NCI-H2029 treated with DMSO at 0.1 percent for 48 hours (cell line): ENCODE measurements at places on chromosomes 2 and 18.

DNA sequence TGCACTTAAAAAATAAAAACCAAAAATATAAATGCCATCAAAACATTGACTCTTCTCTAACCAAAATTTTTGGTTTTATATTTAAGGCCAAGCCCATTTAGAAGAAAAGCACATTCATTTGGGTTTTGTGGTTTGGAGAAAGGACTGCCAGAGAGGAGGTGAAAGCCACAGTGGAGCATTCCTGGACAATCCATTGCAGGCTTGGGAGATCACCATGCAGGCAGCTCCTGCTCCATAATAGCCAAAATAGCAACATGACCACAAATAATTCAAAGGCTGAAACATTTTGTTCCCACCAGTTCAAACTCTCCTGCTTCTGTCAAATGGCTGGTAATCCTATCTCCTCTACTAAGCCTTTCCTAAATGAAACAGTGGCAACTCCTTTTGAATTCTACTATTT is 73.5 kb downstream of the GALNT3 start:
- no peak for DNase-seq

DNA sequence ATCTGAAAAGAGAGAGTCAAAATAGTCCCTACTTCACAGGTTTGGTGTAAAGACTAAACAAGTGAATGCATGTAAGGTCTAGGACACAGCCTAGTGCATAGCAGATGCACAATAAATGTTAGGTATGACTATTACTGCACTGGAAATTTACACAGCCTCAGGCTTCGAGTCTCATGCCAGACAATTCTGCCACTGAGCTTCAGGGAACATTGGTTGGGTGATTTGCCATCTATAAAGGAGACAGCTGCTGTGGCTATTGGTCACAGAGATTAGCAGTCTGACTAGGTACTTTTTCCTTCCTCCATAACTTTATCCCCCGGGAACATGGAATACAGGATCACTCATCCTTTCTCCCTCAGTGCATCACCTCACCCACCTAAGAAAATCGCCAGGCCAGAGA is 89.2 kb downstream of the FAM124B start:
- DNase-seq: no peak

GRCh38 chr2:37779611-37780386 is 108.4 kb upstream of the CDC42EP3 start:
- no peak for DNase-seq

DNA sequence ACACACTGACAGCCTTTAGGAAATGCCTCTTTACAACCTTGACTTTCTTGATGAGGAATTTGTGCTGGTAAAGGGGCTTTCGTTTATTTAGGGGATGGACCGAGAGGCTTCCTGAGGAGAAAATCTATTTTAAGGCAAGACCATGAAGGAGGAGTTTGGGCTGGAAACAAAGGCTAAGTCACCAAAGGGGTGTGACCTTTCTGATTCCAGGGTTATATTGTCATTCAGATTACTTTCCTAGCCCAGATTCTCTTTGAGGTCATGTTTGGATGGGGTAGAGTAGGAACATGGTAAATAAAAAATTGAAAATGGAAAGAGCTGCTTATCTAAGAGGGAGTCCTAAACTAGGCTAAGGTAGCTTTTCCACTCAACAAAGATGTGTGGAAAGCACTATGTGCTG is 77.1 kb upstream of the UGP2 start:
- no peak for DNase-seq

GRCh38 chr2:217757108-217757463 is 245.7 kb downstream of the TNS1 start:
- no peak for DNase-seq

- DNase-seq: no peak
These were observed 14.8 kb upstream of the SLC40A1 start for GRCh38 chr2:189595417-189595816.

DNA sequence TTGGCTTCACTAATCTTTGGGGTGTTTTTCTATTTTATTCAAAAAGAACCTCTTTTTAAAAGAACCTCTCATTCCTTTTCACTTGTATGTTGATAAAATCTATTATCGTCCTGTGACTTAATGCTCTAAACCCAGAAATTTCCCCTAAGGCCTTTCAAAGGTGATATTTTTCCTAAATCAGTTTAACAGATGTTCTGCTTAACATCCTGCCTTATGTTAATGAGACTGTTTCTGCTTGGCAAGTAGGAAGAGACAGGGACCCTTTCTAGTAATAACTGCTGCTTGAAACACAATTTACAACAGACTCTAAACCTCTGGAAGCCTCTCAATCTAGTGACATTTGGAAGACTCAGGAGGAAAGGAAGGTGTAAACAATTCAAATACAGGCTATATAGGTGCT is 128.8 kb downstream of the KCNJ3 start:
- no peak for DNase-seq

DNA sequence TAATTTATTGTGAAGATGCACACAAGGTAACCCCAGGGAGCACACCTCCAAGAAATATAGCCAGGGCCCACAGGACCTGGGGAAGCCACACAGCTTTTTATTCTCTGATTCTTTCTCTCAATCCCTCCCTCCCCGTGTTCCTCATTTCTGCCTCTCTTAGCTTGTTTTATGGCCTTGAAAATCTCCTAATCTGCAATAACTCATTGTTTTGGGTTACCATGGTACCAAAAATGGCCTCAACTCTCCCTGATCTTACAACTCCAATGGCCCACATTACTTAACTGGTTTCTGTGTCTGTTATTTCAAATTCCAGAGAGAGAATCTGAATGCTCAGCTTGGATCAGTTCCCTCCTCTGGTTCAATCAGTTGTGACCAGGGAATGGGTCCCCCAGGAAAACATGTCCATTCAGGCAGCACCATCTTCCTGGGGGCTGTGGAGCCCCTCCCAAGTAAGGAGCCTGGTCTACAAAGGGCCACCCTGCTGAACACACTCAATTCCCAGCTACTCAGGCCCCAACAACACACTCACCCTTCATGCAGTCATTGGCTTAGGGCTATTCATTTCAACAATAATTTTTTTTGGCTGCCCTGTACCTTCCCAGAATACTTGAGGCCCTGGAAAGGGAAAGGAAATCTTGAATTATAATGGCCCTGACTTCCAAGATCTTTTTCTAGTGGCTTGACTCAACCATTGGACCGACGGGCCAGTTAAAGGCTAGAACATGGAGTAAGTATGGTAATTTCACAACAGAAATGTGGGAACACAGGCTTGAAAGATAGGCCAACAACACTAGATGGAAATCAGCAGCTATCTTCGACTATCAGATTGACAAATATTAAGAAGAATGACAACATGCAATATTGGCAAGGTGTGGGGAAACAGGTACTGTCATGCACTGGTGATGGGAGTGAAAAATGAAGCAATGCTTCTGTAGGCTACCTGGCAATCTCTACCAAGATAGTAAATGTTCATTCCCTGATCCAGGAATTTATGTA is 41.6 kb upstream of the ST3GAL5 start:
- DNase-seq: no peak

DNA sequence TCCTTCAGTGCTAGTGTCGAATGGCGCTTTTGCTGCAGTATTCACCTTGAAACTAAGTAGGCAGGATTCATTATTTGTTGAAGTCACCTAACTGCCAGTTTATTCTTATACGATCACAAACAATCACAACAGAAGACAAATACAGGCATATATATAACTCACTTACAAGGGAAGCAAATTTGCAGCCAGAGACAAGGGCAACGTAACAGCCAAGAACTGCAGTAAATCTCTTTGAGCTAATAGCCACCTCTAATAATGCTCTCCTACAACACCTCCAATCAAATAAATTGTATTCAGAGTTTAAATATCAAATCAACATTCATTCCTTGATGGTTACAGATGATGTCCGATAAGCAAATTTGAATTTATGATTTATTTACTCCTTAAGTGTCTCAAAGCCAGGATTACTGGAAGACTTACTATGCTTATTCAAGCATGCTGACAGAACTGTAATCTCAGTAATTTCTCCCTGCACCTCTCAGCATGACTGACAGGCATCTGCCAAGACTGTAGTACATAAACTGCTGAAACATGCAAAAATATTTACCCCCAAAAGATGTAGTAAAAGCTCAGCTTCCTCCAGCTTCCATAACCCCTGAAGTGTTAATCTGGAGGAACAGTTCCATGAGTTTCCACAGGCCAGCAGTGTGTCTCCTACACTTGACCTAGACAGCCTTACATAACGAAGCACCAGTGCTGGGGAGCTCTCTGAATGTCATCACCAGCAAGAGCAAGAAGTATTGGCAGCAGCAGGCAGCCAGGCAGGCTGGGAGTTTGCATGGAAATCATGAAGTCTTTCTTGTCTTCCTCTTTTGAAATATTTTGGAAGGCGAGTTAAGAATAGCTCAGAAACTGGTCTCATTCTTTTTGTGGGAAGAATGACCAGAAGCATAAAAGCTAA is 20.9 kb upstream of the SCN1A start:
- DNase-seq: no peak

GRCh38 chr2:182541268-182541667 is 114.4 kb upstream of the PDE1A start:
- no peak for DNase-seq

- no peak for DNase-seq
These were observed 91.6 kb upstream of the ARL5A start for GRCh38 chr2:151919786-151920185.

DNA sequence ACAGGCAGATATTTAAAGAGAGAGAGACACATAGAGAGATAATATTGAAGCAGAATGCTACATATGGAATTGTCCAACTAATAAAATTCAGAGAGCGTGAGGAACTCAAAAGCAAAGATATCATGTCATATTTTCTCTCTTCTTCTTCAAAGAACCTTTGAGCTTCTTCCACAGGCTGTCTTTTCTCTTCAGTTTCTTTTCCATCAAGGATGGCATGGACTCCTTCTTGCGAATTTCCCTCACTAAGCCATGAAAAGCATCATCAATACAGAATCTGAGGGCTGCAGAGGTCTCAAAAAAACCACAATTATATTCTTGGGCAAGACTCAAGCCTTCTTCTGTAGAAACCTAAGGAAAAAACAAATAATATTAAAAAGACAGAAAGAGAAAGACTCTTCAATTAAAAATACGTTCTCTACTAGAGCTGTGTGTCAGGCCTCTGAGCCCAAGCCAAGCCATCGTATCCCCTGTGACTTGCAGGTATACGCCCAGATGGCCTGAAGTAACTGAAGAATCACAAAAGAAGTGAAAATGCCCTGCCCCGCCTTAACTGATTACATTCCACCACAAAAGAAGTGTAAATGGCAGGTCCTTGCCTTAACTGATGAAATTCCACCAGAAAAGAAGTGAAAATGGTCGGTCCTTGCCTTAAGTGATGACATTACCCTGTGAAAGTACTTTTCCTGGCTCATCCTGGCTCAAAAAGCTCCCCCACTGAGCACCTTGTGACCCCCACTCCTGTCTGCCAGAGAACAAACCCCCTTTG is 371.9 kb downstream of the RIT2 start:
- no peak for DNase-seq

DNA sequence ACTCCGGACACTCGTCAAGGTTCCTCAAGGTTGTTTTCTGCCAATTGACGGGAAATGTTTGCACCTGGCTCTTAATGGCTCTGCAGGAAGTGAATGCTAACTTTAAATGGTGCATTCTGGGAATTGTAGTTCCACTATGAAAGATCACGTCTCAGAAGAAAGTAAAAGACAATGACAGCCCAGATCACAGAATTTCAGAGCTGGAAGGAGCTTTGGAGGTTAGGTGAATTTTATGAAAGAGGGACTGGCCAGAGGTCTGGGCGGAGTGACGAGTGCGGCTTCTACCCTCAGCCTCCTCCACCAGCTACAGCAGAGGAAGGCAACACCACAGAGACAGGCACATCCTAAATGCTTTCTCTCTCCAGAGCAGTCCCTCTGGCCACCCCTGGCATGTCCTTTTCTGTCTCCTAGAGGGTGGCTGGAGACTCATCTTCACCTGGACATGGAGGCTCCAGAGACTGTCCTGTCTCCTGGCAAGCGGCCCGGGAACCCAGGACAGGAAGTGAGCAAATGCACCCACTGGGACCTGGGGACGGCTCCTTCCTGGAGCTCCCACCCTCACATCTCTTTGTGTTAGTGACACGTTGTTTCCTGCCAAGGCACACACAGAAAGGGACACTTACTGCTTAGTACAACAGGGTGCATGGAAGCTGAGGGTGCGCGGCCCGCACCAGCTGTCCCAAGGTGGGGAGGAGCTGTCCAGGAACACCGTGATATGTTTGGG is 19.4 kb downstream of the THAP4 start:
- DNase-seq: peak; percentile 76

DNA sequence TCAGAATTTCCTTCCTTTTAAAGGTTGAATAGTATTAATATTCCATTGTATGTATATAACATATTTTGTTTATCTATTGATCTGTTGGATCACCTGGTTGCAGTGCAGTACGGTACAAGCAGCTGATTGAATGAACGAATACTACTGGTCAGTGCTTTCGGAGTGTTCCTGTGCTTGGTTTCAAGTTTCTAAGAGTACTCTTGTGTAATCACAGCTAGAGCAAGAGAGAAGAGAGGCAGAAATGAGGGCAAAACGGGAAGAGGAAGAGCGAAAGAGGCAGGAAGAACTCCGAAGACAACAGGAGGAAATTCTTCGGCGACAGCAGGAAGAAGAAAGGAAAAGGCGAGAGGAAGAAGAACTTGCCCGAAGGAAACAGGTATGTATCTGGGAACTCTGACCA is 40.3 kb upstream of the KCNJ13 start:
- DNase-seq: no peak

DNA sequence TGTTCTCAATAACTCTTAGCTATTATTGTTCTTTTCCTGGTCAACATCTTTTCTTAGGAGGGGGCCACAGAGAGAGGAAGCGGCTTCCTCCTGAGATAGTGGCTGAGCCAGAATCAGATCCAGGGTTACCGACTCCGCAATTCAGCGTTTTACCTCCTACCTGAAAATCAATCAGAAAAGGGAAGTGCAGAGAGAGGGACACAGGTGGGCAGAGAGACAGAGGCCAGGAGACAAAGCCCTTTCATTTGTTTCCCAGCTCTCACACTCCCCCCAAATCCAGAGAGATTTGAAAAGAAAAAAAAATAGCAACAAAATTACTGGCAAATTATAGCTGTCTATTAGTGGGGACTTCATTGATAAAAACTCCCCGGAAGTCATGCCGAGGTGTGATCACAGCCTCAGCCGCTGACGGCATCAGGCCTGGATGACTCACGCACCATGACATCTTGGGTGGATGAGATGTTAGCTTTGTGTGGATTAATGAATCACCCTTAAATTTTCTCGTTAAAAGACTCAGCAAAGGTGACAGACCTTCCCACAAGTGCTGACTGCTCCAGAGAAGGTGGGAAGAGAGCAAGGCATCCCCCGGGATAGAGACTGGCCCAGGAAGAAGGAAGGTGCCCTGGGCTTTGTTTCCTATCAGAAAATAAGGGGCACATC is 120.7 kb downstream of the LOXHD1 start:
- no peak for DNase-seq

DNA sequence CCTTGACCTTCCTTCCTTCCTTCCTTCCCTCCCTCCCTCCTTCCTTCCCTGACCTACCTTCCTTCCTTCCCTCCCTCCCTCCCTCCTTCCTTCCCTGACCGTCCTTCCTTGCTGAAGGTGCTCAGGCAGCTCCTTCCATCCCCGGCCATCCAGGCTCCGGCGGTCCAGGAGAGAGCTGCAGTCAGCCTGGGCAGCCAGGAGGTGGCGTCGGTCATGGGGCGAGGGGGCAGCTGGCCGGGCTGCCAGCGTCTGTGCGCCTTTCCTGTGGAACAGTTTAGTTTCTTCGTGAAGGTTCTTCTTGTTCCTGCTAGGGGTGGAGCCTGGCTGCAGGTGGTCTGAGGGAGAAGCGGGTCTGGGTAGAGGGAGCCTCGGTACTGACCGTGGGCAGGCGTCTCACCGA is 15.7 kb downstream of the GPR35 start:
- DNase-seq: no peak
